ENCODE measurements at places on chromosomes 16 and 17. TPM values are rescaled to one million over a fixed set of nuclear protein-coding genes. Genes with fewer than 3 reads are reported as not detected.
A peak's percentile ranks its signal among the peaks of the same experiment; 100 is the strongest.

The POLDIP2 gene
- polyA plus RNA-seq = 57.9 TPM

The TNFRSF17 gene
- polyA plus RNA-seq = 0.22 TPM

The SLC6A4 gene
- 1.3 TPM for polyA plus RNA-seq

The CRAMP1 gene
- 27.0 TPM for polyA plus RNA-seq

The HSF4 gene
- 3.6 TPM for polyA plus RNA-seq

The KCNJ2 gene
- 3.4 TPM for polyA plus RNA-seq

The PMFBP1 gene
- polyA plus RNA-seq = 2.9 TPM

The JUP gene
- 89.0 TPM for polyA plus RNA-seq

The CHST5 gene
- 0.49 TPM for polyA plus RNA-seq

The TRPV3 gene
- polyA plus RNA-seq = 1.8 TPM

DNA sequence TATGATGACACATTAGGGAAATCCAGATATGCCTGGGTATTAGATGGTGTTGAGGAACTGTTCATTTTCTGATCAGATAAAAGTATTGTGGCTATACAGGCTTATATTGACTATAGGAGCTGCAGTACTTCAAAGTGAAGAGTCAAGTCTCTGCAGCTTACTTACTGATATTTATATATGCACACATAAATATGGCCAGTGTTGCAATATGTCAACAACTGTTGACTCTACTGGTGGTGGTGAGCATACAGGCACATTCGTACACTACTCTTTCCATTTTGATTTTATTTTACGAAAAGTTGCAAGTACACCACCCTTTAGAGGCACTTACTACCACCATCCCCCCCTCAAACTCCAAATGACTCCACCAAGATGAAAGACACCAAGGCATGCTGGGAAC, 2.5 kb downstream of the CIAO2B start:
- no peak for DNase-seq

DNA sequence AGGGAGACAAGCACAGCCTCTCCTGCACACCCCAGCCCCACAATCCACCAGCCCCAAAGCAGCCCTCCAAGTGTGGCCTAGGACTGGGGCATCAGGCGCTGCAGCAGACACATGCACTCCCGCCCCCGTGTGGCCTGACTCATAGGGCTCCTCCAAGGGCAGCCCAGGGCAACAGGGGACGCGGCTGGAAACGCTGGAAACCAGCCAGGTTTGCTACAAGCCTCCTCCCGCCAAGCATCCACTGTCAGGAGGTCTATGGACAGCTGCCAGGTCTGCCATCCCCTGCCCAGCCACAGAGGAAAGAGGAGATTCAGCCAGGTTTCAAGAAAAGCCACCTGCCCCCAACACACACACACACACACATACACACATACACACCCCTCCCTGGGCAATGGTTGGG, 25.8 kb downstream of the SRCIN1 start:
- DNase-seq = no peak

- DNase-seq = no peak
Observed at GRCh38 chr17:80940171-80941123, 51.2 kb upstream of the CHMP6 start.

GRCh38 chr16:77744141-77744540, 21.8 kb downstream of the NUDT7 start:
- DNase-seq = peak; percentile 78

GRCh38 chr17:45952814-45953320, 46.2 kb upstream of the STH start:
- no peak for DNase-seq

DNA sequence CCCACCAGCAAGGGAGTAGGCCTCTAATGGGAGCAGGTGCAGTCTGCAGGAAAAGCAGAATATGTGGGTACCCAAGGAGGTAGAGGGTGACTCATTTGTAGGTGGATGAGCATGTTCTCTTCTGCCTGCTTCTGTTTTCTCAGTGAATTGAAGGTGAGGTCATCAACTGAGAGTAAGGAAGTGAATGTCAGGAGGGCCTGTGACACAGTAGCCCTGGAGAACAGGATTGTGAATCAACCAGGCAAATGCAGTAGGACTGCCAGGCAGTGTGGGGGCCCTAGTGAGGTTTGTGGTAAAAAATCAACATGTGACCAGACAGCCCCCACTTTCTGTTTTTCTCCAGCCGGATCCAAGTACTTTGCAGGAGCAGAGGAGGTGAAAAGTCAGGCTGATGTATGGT, 150.5 kb upstream of the SOX9 start:
- no peak for DNase-seq

DNA sequence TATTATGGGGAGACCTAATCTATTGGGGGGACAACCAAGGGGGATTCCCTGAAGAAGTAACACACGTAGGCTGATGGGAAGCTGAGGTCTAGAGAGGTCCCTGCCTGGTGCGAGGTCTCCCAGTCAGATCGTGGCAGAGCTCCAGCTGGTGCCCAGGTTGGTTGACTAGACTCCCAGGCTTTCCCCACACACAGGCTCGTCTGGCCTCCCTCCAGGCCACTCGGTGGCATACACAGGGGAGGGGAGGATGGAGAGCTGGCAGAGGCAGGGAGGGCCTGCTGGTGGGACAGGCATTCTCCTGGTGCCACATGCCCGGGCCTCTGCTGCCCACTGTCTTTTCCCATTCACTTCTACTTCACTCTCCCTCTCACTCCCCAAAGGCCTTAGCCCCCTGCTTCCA, 8.5 kb upstream of the SOCS3 start:
- no peak for DNase-seq

DNA sequence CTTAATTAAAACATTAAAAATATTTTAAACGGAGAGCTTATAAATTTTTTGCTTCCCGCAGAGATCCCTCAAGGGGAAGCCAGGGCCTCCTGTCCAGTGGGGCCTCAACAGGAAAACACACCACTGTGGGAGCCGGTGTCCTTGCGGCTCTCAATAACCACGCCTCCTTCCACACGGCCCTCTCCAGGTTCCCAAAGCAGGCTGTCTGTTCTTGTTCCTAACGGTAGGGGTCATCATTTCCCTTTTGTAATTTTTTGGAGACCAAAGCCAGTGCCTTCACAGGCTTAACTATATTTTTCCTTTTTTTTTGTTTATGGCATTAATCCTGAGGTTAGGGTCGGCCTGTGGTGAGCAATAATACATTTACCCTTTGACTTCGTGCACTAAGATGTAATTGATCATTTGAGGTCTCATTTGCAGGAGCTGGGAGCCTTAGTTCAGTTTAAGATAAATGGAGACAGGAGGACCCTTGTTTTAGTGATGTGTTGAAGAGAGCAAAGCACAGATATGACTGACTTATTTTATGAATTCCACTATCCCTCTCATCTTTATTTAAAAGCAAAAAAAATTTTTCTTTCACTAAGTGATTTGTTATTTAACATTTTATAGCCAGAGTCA, 77.5 kb upstream of the N4BP1 start:
- peak; percentile 52 for DNase-seq

- no peak for DNase-seq
Observed at GRCh38 chr16:28977703-28978662, 3.4 kb downstream of the SPNS1 start.

DNA sequence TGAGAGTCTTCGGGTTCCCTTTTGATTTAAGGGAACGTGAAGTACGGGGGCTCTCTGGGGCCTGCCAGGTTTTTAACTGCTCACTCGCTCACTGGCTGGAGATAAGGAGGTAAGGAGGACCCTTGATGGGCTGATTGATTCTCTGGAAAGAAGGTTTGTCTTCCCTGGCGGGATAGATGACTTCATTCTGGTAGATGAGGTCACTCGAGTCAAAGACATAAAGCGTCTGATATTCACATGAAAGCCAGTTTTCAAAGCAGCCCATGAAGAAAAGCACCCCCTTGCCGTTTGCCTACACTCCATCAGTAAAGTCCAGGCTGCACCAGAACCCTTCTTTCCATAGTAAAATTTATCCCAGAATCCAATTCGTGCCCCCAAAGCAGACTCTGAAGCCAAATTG, 233.7 kb upstream of the IRX5 start:
- no peak for DNase-seq

DNA sequence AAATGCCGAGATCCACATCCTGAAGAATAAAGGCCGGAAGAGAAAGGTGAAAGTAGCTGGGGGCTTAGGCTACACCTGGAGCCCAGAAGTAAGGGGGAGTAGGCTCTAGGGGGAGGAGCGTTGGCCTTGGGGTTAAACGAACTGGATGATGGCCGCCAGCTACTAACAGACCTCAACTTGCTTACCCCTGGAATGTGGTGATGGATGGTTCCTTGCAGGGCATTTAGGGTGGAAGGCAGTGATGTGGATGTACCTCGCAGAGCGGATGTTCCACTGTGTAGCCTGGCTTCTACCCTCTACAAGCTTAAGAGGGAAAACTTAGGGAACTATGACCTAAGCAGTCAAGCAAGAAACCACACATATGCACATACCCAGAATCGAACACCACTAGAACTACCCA, 2.3 kb upstream of the MAZ start:
- no peak for DNase-seq

DNA sequence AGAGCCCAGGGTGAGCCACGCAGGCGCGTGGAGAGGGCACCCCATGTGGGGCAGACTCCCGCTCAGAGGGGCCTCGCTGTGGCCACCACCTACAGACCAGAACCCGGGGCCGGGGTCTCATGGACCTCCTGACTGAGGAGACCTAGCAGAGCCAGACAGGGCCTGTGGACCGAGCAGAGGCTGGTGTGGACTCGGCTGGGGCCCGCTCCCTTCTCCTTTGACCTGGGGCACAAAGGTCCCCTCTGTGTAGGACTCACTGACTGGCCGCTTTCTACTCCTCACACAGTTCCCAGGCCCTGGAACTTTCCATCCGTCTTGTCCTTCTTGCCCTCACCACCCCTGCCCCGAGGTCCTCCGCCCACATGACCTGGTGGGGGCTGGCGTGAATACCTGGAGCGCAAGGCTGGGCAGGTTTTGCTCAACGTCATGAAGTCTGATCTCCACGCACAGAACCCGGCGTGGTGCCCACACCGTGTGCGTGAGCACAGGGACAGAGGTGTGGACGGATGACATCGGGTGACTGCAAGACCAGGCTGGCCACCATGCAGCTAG, 44.7 kb upstream of the ACSF3 start:
- DNase-seq = no peak

DNA sequence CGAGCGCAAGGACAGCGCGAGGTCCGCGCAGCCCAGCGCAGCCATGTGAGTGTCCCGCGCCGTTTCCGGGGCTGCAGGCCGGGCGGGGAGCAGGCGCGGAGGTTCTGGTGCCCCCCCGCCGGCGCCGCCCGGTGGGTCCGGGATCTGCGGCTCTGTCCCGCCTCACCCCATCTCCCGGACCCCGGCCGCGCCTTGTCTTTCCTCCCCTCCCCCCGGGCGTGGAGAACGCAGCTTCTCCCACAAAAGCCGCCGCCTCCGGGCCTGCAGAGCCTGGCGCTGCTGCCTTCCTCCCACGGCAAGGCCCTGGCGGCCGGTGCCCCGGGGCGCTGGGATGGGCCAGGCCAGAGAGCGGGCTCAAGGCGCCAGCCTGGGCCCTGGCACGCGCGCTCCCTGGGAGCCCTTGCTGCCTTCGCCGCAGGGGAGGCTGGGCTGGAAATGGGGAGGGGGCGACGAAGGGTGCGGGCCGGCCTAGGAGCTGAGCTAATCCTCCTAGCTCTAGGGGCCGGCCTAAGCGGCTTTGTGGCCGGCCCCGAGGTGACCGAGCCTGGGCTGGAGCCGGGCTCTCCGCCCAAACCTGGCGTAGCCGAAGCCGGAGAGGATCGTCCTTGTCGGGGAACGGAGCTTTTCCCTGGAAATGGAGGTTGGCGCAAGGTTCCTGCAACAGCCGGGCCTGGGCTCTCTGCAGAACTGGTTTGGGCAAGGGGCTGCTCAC, 397 bp downstream of the RIPOR1 start:
- peak; percentile 31 for DNase-seq

- no peak for DNase-seq
Observed at GRCh38 chr17:42562388-42563142, 617 bp downstream of the COASY start.

- peak; percentile 23 for DNase-seq
Observed at GRCh38 chr17:67994817-67995569, 1.3 kb downstream of the C17orf58 start.

DNA sequence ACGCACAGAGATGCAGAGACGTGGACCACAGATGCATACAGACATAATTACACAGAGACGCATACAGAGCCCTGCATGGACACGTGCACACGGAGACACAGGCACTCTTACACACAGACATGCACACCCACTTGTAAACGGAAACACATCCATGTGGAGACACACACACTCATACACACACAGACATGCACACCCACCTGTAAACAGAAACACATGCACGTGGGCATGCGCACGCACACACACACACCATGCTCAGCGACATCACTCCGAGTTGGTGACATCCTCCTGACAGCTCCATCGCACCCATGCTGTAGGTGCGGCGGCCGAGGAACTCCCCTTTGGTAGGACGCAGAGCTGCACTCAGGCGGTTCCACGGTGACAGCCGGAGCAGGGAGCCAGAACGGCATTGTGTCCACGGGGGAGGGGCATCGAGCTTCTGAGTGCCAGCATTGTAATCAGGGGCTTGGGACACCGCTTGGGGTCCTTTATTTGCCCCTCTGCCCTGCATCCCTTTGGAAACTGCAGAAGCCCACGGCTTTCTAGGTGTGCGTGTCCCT, 233.5 kb downstream of the RBFOX3 start:
- no peak for DNase-seq

GRCh38 chr17:2075336-2076086, 20.6 kb downstream of the HIC1 start:
- DNase-seq = no peak

DNA sequence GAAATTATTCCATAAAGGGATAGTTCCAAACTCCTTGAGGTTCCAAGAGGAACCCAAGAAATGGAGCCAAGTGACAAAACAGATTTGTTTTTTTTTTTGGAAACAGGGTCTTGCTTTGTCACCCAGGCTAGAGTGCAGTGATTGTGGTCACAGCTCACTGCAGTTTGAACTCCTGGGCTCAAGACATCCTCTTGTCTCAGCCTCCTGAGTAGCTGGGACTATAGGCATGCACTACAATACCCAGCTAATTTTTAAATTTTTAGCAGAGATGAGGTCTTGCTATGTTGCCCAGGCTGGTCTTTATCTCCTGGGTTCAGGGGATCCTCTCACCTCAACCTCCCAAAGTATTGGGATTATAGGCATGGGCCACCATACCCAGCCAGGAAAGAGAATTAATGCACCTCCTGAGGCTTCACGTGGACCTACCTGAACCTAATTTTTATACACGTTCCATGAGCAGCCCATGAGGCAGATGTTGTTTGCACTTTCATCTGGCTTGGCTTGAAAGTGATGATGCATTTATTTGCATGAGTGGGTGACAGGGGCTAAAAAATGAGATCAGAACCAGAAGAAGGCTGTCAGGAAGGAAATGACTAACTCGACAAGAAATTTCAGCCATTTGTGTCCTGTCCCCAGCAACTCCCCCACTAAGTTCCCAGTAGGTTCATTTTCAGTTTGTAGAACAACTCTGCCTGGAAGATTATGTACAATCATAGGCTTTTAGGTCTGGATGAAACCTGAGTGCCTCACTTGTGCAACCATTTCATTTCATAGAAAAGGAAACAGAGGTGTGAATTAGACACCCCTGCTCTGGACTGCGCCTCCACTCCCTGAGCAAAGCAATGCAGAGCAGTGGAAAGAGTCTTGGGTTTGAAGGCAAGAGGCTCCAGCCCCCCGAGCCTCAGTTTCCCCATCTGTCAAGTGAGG, 10.3 kb upstream of the IRF8 start:
- DNase-seq = no peak

GRCh38 chr16:29714396-29714795, 31.4 kb downstream of the C16orf54 start:
- no peak for DNase-seq

- DNase-seq = no peak
Observed at GRCh38 chr17:78204387-78205123, 9.5 kb upstream of the BIRC5 start.

GRCh38 chr16:79185711-79186110, 414.8 kb downstream of the MAF start:
- no peak for DNase-seq

Data from right lung (tissue), 10 donors.